Islet precursor cell (in vitro differentiated cells): ENCODE measurements at places on chromosomes 16 and 17.

DNA sequence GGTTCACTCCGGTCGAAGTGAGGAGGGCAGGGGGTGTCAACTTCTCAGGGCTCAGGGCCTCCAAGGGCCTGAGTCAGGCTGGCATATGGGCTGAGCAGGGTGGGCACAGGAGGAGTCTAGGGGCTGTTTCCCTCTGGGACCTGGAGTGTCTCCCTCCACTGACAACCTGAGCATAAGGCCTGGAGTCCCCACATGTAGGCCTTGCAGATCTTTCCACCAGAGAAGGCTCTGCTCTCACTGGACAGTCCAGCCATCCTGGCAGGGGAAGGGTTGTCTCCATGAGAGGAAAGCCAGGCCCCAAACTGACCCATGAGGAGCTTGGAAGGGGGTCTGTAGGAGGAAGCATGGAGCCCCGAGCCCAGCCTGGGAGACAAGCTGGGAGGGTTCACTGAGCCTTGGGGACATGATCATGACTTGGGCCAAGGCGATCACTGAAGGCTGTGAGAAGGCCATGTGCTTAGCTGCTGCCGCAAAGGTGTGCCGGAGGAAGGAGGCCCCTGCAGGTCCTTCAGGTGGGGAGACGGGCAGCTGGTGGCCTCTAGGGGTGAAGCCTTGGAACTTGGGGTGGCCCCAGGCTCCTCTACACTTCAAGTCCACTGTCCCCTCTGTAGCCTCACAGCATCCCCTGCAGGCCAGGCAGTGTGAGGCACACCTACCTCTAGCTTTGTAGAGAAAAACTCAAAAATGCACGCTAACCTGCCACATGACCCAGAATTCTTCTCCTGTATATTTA lies 9.9 kb downstream of the CMTM2 start:
- DNase-seq = no peak

GRCh38 chr17:7789131-7789530 lies 44.9 kb upstream of the KDM6B start:
- no peak for DNase-seq

DNA sequence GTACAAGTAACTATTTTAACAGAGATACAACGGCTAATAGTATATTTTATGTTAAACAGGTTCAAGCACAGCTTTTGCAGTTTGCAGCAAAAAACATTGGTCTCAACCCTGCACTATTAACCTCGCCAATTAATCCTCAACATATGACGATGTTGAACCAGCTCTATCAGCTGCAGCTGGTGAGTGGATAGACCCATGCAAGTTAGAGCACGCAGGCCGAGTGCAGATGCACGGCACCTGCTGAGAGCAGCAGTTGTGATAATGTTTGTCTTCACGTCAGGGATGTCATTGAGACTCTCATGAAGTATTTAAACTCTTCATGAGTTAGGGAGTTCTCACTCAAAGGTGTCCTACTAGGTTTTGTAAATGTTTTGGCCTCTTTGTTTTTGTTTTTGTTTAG lies 45.6 kb downstream of the TMC6 start:
- no peak for DNase-seq

GRCh38 chr17:82780195-82780594 lies 28.3 kb downstream of the TBCD start:
- DNase-seq = no peak

GRCh38 chr16:11308493-11309283 lies 27.6 kb upstream of the PRM1 start:
- no peak for DNase-seq

GRCh38 chr17:28856028-28856574 lies 1.3 kb downstream of the ERAL1 start:
- no peak for DNase-seq

DNA sequence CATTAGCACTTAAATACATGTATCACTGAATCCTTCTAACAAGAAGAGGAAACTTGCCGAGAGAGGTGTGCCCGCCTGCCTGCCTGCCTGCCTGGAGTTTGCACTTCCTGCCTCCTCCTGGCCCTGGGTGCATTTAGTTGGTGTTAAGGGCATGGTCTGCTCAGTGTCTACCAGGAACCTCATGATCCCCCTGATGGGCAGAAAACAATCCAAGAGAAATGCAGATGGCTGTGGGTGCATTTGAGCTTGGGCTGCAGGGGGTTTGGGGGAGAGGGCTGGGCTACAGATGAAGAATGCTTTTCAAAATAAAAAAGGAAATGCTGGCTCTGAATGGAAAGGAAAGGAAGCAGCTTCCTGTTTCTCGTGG lies 10.1 kb downstream of the KSR1 start:
- DNase-seq = no peak

DNA sequence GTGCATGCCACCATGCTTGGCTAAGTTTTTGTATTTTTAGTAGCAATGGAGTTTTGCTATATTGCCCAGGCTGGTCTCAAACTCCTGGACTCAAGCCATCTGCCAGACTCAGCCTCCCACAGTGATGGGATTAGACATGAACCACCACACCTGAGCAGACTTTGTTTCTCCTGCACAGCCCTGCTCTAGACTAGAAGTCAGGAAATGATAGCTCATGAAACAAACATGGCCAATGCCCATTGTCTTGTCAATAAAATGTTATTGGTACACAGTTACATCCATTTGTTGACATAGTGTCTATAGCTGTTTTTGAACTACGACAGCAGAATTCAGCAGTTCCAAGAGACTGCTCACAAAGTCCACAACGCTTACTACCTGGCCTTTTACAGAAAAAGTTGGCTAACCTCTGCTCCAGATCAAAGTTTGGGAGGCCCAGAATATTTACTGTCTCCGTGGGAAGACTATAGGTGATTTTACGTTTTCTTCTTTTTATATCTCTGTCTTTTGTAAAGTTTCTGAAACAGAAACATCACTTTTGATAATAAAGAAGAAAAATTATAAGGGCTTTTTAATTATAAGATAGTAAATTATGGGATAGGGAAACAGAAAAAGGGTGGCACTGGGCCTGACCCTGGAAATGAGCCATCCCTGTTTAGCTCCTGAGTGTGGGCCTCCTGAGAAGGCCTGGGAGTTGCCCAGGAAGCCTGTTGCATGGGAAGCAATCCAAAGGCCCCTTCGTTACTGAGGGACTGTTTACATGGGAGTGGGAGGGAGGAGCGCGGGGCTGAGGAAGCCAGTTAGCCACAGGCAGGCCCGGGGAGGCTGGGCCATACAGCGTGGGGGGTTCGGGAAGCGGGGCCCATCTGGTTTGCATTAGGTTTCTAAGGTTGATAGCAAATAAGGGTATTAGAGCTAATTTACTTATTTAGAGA lies 201.5 kb downstream of the IRF8 start:
- DNase-seq = no peak

GRCh38 chr17:38970804-38971203 lies 3.6 kb upstream of the FBXO47 start:
- DNase-seq = peak; percentile 27

- no peak for DNase-seq
Measured at GRCh38 chr16:18047761-18048160, 288.8 kb downstream of the NPIPA8 start.
